Psoas muscle (tissue), 8 donors: ENCODE measurements at places on chromosomes 2 and 18. TPM values are rescaled to one million over a fixed set of nuclear protein-coding genes. Genes with fewer than 3 reads are reported as not detected.

DNA sequence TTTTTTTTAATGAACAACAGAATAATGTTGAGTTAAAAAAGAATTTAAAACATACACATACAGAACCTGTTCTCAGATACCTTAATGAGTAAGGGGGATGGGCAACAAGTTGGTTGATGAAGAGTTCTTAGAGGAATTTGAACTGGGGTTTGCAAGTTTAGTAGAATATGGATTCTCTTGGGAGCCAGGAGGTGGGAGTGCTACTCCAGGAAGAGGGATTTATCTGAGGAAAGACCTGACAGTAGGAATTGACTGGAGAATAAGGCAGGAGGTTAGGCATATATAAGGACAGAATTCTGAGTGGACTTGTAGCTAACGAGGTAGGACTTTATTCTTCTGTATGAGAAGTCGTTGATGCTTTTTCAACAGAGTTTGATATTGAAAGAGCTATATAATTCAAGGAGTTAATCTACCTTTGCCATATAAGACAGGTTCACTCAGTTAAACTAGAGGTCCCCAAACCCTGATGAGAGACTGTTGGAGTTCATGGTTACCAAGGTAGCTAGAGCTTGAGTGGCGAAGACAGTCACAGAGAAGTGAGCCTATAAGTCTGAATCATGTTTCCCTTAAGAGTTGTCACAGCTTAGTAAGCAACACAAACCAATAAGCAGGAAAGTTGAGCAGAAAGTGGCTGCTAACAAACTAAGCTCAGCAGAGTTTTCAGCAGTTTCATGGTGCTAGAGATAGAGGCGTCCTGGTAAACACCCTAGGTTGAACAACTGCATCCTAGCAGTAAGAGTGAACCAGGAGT, 88.2 kb downstream of the NCOA1 start:
- no peak for DNase-seq

DNA sequence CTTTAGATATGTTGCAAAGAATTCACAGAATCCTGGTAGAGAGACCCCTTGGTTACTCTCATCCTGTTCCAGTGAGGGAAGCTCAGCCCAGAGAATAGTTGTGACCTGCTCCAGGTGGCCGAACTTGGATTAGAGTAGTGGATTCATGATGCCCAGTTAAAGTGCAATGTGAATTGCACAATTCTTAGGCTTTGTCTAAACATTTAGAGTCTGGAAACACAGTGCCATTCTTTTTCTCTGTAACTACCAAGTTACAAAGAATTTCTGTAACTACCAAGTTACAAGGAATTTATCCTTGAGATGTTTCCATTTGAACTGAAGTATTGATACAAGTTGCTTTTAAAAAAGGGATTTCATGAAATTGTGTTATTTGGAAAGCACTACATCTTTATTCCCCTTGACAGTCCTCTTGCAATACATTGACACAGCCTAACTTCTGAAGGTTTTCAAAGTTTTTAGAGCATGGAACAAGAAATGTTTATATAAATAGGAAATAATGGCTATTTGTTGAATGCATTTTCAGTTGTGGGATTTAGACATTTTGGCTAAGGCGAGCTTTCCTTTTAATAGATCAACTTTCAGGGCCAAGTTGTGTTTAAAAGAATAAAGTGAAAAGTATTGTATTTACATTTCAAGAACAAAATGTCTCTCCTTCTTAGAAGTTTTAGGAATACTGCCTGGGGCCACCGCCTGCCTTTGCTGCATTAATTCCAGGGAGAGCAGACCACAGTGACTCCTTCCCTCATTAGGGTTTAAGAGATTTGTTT, 315.0 kb downstream of the LPIN1 start:
- DNase-seq: no peak

The PLEK gene
- 2.3 TPM for total RNA-seq

DNA sequence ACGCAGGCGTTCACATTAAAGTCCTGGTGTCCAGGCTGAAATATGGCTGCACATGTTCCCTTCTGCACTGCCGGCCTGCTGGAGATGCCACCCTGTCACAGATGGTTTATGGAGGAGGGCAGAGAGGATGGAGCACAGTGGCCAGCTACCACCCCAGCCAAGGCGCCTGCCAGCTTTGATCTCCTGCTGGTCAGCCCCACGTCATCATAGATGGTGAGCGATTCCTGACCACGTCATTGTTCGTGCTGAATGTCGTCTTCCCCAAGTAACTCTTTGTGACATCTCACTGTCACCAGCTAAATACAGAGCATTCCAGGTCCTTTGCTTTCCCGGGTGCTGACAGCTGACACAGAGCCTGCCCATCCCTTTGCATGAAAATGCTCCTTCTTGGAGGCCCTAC, 248.3 kb downstream of the TTC32 start:
- DNase-seq: no peak

- peak; percentile 66 for DNase-seq
Observed at GRCh38 chr2:237327175-237327950, 86.6 kb downstream of the COL6A3 start.
